ENCODE measurements at places on chromosomes 4 and X.
A peak's percentile ranks its signal among the peaks of the same experiment; 100 is the strongest.

DNA sequence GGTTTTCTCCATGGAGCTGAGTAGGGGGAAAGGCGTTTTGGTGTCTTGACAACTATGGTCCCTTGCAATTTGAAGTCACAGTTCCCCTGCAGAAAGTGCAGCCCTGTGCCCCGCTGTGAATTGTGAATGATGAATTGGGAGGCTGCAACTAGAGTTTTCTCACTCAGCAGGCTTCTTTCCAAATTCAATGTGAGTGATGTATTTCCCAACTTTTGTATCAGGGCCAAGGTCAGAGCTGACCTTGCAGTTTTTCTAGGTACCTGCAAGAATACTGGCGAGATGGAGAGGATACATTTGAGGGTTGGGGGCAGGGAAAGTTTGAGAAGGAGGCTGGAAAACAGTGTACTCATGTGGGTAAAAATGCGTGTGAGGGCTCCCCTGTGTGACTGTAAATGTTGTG, 11.7 kb downstream of the PHEX start:
- no peak for DNase-seq

- no peak for DNase-seq
Observed at GRCh38 chrX:134443020-134443419, 16.9 kb upstream of the HPRT1 start.

DNA sequence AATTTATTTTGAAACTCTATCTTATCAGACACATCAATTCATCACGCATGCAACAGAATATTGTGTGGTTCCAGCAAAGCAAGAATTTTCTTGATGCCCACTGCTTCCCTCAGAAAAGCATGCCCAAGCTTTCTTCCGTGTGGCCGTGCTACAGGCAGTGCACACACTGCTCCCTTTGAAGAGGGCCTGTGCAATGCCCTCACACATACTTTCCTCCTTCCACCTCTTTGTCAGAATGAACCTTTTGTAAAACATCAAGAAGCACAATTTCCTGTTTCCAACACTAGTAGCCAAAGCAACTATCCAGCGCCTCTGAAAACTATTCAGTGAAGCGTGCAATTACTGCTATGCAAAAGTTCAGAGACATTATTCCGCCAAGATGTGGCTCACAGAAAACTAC, 201.7 kb downstream of the NLGN4X start:
- DNase-seq: no peak

- no peak for DNase-seq
Observed at GRCh38 chrX:906586-906985, 276.0 kb downstream of the SHOX start.

GRCh38 chr4:52604215-52604614, 54.9 kb downstream of the USP46 start:
- no peak for DNase-seq

DNA sequence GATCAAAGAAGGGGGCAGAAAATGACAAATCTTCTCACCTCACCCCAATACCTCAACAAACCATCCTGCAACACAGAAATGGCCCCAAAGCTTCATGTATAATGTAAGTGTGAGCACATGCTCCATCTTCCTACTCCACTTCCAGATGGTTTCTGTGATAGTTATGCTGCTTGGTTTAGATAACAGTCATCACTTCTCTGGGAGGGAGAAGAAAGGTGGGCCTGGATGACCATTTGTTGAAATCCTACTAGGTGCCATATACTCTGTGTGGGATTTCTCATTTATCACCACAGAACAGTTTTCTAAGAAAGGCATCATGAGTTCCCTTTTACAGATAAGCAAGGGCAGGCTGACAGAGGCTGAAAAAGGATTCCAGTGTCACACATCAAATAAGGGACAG, 31.3 kb upstream of the NXF3 start:
- no peak for DNase-seq

- DNase-seq: no peak
Observed at GRCh38 chr4:110621328-110621812, 1.5 kb downstream of the PITX2 start.

GRCh38 chrX:150731795-150732194, 38.6 kb downstream of the MTMR1 start:
- no peak for DNase-seq

DNA sequence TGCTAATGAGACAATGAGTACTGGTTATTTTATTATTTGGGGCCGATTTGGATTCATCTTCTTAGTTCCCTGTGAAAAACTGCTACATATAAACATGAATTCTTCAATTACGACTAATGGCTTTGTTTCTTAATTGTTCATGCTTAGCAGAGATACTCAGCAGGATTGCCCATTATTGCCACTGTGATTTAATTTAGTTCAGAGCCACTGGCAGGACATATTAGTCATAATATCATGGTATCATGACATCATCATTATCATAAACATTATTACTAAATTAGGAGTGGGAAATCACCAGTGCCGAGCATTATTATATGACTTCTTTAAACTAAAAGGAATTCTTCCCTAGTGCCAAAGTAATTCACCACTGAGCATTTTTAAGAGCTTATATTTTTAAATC, 201.4 kb downstream of the SPOCK3 start:
- DNase-seq: no peak

DNA sequence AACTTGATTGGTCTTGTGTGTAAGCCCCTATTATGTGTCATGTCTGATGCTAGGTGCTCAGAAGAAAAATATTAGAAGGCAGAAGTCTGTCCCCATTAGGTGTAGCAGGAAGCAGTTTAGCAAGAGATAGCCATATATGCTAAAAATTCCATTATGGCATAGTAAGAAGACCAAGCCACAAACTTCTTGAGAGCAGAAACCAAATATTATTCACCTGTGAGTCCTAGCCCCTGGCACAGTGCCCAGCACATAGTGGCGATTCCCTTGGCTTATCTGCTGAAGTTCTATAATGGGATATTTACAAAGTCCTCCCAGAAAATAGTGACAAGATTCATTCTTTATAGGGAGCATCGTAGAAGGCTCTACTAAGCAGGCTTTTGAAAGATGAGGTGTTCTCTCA, 174.4 kb downstream of the RAB28 start:
- DNase-seq: no peak

GRCh38 chr4:89175611-89176010, 64.3 kb downstream of the TIGD2 start:
- no peak for DNase-seq

- no peak for DNase-seq
Observed at GRCh38 chrX:31353095-31353494, 281.3 kb upstream of the FTHL17 start.

GRCh38 chr4:46934726-46935125, 25.7 kb upstream of the COX7B2 start:
- DNase-seq: no peak

GRCh38 chr4:38489011-38489861, 174.8 kb upstream of the KLF3 start:
- DNase-seq: no peak

- no peak for DNase-seq
Observed at GRCh38 chr4:1359144-1359501, 12.1 kb downstream of the UVSSA start.

DNA sequence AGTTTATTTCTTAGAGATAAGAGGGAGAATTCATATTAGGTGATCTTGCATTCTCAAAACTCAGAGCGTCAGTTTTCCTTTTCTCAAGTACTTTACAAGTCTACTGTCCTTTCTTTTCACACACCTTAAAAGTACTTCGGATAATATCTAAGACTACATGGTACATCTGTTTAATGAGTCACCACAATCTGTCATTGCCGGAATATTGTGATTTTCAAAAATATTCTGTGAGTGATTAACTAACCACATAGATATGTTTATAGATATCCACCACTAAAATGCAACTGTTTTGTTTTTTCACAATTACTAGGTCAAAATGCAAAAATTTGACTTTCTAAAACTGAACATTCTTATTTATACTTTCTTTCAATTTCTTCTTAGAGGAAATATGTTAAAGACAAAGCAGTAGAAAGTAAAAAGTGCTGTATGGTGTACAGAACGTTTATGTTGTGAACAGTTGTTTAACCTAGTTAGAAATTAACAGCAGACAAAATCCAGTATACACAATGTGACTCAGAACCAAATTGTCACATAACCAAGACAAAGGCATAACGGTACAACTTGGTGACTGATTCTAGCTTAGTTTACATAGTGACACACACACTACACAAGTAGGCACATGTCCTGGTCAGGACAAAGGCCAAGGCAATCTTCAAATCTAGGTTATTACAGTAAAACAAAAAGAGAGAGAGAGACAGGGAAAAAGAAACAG, 482.9 kb downstream of the NAF1 start:
- DNase-seq: no peak

GRCh38 chr4:14850455-14851097, 151.7 kb upstream of the CPEB2 start:
- no peak for DNase-seq

- DNase-seq: no peak
Observed at GRCh38 chr4:41058426-41058825, 155.9 kb downstream of the APBB2 start.

DNA sequence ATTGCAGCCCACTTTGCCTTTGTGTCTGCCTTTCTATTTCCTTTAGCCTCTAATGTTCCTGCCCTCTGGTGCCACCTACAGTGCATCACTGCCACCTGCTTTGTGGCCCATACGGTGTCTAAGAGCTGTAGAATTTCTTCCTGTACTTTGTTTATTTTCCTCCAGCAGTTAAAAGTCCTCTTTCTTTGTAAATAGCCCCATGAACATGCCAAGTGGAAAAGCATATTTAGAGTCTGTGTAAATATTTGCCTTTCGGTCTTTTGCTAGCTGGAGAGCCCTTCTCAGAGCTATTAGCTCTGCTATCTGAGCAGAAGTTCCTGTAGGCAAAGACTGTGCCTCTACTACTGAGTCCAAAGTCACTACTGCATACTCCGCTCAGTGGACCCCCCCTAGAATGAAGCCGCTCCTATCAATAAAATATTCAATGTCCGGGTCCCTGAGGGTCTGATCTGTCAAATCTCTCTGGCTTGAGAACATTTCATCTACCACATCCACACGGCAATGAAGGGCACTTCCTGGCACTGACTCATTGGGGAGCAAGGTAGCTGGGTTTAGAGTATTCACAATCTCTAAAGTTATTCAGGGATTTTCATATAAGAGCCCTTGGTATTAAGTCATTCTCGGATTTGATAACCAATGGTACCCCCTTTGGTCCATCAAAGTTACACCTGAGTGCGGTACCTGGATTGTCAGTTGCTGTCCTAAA, 36.3 kb downstream of the SULT1E1 start:
- peak; percentile 25 for DNase-seq

- DNase-seq: no peak
Observed at GRCh38 chr4:115090483-115091075, 22.8 kb downstream of the NDST4 start.

- DNase-seq: no peak
Observed at GRCh38 chr4:112817933-112818593, 181.1 kb downstream of the LARP7 start.

DNA sequence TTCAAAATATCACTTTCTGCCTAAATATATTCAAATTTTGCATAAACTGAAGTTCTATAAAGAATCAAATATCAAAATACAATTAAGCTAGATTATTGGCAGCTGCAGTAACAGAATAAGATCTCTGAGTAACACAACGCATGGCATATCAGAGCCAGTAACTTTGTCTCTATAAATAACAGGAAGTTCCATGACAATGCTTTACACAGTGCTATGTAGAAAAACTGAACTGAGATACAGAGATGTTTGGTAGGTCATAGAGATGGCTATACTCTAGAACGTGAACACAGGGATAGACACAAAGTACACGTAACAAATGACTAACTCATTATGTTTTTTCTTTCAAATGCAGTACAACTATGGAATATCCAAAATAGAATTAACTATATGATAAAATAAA, 18.2 kb downstream of the UBE2D3 start:
- no peak for DNase-seq

GRCh38 chr4:185640811-185641675, 105.7 kb upstream of the PDLIM3 start:
- no peak for DNase-seq

- DNase-seq: no peak
Observed at GRCh38 chr4:150278206-150278605, 200.0 kb downstream of the DCLK2 start.

- DNase-seq: no peak
Observed at GRCh38 chr4:6277139-6277802, 7.6 kb downstream of the WFS1 start.

DNA sequence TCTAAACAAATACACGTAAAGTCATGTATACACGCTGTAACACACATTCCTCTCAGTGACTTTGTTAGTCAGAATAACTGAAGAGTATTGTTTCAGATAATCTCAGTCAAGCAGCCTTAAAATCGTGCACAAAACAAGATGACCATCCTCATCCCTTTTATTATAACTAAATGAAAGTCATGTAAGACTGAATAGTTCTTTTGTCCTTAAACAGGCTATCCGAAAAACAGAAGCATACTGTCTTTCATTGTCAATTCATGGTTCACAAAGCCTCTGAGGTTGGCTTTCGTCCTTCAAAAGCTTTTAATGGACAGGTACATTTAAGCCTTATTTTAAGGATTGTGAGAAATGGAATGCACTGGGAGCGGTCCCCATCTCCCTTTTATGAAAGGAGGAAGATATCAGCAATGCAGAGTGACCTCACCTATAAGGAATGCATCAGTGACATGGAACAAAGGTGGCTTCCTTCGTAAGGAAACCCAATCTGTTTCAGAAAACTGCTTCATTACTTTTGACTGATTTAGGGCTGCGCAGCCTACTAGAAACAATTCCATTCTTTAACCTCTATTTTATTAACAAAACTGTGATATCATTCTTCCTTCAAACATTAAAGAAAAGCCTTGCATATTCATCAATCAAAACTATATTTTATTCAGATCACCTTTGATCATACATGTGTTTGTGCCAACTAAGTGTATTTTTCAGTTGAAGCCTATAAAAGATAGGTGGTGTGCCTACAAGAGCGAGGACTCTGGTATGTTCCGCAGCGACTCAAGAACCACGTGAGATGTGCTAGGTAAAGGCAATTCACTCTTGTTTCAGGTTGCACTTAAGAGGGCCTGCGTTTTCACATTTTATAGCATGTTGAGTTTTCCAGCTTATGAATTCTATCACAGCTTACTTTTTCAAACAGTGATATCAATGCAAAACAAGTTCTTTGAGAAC, 19.2 kb downstream of the SH3RF1 start:
- DNase-seq: no peak

All from activated naive CD4-positive, alpha-beta T cell (primary cell).